ENCODE measurements at places on chromosomes 1 and 21. TPM values are rescaled to one million over a fixed set of nuclear protein-coding genes. Genes with fewer than 3 reads are reported as not detected.

The HCN3 gene
- 5.4 TPM for total RNA-seq

DNA sequence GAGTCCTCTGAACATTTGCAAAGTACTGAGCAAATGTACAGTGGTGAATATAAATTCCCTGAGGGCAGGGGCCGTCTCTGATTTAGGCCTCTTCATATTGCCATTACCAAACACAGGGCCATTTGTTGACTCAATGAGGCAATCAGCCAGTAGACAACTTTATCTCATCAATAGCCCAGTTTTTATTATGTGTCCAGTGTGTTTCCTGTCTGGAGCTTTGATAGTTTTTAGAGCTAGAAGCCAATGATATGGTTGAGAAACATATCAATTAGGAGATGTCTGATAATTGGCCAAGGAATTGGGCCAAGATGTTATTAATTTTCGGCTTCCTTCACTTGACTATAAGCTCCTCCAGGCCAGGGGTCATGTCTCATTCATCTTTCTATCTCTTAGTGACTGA lies 163.0 kb downstream of the ROR1 start:
- H3K4me3 ChIP-seq: no peak overlapping the region
- H3K36me3 ChIP-seq: no peaks in the 10 kb centered on the region
- H3K27me3 ChIP-seq: peaks cover 3% of the 10 kb centered on the region
- H3K27ac ChIP-seq: no peak overlapping the region
- no peak for DNase-seq
- no peaks in the 10 kb centered on the region for H3K4me1 ChIP-seq

DNA sequence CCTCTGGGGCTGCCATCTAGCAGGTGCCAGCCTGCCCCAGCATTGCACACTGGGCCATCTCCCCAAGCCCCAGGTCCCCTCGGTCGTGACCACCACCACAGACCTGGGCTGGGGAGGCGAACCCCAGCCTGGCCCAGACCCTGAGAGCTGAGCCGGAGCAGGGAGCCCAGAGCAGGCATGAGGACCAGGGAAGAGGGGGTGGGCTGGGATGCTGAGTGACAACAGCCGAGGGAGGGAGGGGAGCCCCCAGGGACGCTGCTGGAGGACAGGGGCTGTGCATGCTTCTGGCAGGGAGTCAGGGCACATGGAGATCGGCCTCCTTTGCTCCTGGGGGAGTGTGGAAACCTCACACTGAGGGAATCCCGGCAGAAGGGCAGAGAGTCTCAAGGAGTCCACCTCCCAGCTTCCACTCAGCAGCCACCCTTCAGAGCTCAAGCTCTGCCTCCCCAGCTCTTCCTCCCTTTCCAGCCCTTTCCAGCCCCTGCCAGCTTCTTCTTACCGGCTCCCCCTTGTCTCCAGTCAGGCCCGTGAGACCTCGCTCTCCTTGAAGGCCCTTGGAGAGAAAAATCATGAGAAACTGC lies 23.7 kb upstream of the PEF1 start:
- no peak overlapping the region for H3K4me3 ChIP-seq
- H3K27ac ChIP-seq: no peak overlapping the region
- peaks cover 32% of the 10 kb centered on the region for H3K27me3 ChIP-seq
- H3K36me3 ChIP-seq: no peaks in the 10 kb centered on the region
- H3K4me1 ChIP-seq: peaks cover 7% of the 10 kb centered on the region

DNA sequence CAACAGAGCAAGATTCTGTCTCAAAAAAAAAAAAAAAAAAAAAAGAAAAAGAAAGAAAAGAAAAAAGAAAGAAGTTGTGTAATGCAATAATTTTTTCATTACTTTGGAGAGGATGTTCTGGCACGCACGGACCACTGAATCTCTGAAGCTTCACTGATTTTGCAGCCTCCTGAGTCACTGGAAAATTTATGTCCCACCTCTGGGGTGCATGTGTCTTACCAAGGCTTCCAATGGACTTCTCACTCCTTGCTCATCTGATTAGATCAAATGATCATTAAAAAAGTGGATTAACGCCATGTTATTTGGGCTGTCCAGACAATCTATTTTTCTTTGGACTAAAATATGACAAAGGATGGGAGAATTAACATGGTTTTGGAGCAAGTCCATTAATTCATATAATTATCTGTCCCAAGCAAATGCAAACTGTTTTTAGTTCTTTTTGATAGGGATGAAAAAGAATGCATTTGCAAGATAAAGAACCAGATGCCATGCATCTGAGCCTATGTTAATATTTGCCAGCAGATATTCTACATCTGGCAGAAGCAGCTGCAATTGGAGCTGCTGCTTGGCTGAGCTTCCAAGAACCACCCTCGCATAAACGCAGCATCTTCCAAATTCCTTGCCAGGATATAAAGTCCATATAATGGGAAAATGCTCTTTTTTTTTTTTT lies 10.1 kb upstream of the MAP1LC3C start:
- no peaks in the 10 kb centered on the region for H3K36me3 ChIP-seq
- H3K27ac ChIP-seq: no peak overlapping the region
- H3K4me1 ChIP-seq: no peaks in the 10 kb centered on the region
- DNase-seq: no peak

The RAB25 gene
- total RNA-seq: not detected

GRCh38 chr21:35149698-35150097 lies 100.6 kb upstream of the RUNX1 start:
- peaks cover 3% of the 10 kb centered on the region for H3K4me1 ChIP-seq
- no peak overlapping the region for H3K27ac ChIP-seq
- DNase-seq: no peak
- H3K36me3 ChIP-seq: peaks cover 3% of the 10 kb centered on the region
- H3K4me3 ChIP-seq: no peak overlapping the region
- peaks cover 27% of the 10 kb centered on the region for H3K27me3 ChIP-seq

DNA sequence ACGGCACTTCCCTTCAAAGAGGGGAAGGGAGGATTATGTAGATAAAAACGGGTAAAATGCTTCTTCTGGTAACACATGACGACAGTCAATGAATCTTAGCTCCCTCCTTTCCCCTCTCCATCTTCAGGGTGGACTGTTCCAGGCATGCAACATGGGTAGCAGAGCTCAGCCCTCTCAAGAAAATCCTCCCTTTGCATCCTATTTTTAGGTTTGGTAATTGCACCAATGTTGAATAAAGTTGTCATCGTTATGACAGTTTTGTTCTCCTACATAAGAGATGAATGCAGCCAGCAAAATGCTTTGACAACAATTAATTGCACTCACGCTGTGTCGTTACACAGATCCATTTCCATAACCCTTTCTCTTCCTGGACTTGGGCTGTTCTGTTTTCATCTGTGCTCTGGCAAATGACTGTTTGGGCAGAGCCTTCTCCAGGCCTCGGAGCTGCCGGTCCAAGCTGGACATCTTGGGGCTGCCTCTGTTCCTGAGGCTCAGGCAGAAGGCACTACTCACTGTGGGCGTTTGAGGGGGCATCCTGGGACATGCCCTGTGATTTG lies 127.6 kb downstream of the CNIH3 start:
- H3K36me3 ChIP-seq: no peaks in the 10 kb centered on the region
- H3K27ac ChIP-seq: no peak overlapping the region
- H3K4me1 ChIP-seq: no peaks in the 10 kb centered on the region
- DNase-seq: no peak
- peaks cover 12% of the 10 kb centered on the region for H3K27me3 ChIP-seq

DNA sequence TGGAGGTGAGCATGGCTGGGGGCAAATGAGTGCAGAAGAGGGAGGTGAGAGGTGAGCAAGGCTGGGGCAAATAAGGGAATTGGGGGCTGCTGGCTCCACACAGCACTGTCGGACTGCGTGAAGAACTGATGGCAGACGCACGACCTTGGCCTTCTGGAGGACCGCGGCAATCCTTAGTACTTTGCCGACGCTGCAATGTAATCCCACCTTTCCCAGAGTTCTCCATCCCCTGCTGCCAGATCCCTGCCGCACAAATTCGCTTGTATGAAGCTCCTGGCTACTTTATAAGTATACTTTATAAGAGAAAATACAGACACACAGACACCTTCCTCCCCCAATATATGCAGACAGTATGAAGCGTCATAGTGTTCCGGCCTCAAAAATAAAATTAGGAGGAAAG lies 472.4 kb downstream of the SMYD3 start:
- no peaks in the 10 kb centered on the region for H3K27me3 ChIP-seq
- no peak overlapping the region for H3K4me3 ChIP-seq
- H3K27ac ChIP-seq: no peak overlapping the region
- H3K4me1 ChIP-seq: peaks cover 3% of the 10 kb centered on the region

DNA sequence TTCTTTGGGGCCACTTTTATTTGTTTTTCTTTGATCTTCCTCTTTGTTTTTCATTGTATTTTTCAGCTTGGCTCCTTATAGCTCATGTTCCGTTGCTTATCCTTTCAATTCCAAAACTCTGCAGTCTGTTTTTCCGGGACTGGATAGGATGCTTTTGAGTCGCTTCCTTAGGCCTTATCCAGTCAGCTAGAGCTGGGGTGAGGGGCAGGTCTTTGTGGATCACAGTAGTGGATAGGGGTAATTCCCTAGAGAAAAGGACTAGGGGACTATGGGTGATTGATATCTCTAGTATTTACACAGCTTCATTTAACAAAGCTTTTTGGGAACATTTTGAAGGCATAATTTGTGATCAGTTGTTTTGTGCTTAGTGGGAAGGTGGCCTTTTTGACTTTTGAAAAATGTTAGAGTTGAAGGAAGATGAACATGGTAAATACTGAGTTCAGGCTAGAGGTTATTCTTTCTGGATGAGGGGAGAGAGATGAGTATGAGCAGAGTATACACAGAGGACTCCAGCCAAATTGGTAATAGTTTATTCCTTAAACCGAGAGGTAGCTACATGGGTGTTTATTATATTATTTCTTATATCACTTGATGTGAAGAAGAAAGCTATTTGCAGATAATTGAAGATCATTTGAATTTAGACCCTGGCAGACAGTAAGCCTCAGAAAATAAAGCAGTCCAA lies 22.5 kb downstream of the CEP350 start:
- H3K36me3 ChIP-seq: peaks cover 25% of the 10 kb centered on the region
- H3K4me3 ChIP-seq: no peak overlapping the region
- H3K27ac ChIP-seq: no peak overlapping the region
- H3K27me3 ChIP-seq: no peaks in the 10 kb centered on the region

DNA sequence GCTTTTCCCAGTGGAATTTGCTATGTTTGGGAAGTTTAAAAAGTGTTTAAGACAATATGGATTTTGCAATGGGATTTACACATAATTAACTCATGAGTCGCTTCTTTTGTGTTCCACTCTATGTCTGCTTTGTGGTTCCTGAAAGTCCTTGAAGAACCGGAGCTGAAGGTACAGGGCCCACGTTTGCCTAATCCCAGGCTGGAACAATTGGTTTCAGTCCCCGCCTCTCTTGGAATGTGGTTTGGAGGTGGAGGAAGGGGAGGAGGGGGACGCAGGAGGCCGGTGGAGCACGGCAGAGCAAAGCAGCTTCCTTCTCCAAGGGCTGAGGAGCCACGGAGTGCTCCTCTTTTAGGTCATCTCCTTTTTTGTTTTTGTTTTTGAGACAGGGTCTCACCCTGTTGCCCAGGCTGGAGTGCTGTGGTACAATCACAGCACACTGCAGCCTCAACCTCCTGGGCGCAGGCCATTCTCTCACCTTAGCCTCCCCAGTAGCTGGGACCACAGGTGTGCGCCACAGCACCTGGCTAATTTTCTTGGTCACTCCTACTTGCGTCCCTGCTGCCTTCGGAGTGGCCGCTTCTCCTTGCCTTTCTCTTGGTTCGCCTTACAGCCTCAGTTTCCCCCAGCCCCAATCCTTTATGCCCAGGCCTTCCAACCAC lies 129.5 kb upstream of the ERRFI1 start:
- peaks cover 3% of the 10 kb centered on the region for H3K27me3 ChIP-seq
- peaks cover 30% of the 10 kb centered on the region for H3K4me1 ChIP-seq
- H3K27ac ChIP-seq: no peak overlapping the region

DNA sequence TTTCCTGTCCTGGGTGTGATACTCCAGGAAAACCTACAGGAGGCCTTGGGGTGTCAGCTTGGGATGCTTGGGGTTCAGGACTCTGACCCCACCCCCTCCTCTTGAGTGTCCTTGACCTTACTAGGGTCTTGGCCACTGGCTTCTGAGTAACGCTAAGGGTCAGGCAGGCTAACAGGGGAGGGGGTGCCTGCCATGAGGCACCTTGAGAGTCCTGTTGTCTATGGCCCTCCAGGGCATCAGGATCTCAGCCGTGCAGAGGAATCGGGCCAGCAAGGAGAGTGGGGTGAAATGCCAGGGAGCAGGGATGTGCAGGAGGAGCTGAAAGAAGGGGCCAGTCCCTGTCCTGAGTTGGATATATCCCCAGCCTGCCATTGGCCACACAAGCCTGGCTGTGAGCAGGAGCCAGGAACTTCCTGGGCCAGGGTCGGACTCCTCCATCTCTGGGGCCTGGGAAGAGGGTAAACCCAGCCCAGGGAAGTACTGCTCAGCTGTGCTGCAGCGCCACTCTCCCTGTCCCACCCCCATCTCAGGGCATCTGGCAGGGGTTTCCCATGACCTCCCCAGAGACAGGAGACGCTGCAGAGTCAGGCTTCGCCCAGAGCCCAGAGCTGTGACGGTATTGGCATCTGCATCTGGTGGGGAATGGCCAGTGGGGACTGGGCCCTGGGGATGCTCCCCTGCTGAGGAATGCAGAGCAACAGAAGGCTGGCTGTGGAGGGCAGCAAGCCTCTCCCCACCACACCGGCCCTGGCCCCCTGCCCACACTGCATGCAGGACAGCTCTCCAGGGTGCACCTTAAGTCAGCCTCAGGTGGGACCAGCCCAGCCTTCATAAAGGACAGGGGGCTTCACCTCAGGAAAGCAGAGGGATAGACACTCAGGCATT lies 6.3 kb downstream of the KIF21B start:
- no peak overlapping the region for H3K4me3 ChIP-seq
- no peak for DNase-seq
- H3K27me3 ChIP-seq: no peaks in the 10 kb centered on the region

The MAN1C1 gene
- 15.5 TPM for total RNA-seq

DNA sequence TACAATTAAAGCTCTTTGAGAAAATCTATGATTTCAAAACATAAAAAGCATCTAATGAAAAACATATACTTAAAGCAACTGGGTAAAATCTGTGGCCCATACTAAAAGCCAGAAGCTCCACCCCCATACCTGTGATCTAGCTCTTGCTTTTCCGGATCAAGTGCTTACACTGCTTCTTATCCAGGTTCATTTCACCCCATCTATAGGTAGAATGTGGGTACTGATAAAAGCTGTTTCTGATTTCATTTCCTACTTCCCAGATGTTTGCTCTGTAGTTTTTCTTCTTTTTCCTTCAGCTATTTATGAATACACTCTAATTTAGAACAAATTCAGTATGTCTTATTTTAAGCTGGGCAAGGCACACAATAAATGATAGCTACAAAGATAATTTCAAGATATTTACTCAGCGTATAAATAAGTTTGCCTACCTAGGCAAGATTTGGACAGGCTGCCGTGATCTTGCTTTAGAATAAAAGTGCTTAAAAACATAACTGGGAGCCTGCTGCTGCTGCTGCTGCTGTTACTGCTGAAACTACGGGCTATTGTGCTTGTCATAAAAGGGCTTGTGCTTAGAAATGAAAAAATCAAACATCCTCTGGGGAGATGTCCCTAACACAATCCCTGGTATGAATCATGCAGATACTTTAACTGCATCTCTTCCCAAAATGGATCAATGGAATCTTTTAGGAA lies 2.1 kb downstream of the SIPA1L2 start:
- H3K27ac ChIP-seq: no peak overlapping the region
- peaks cover 14% of the 10 kb centered on the region for H3K4me1 ChIP-seq
- no peak for DNase-seq
- H3K4me3 ChIP-seq: no peak overlapping the region
